ENCODE measurements at places on chromosomes 7 and 10.

GRCh38 chr7:155944901-155945300 is 132.6 kb upstream of the SHH start:
- DNase-seq: no peak

GRCh38 chr7:46493196-46493595 is 572.1 kb upstream of the IGFBP3 start:
- no peak for DNase-seq

- DNase-seq: peak; percentile 83
Measured at GRCh38 chr10:104120903-104121484, 977 bp upstream of the SFR1 start.

- no peak for DNase-seq
Measured at GRCh38 chr7:157694376-157694665, 357.5 kb downstream of the DNAJB6 start.

DNA sequence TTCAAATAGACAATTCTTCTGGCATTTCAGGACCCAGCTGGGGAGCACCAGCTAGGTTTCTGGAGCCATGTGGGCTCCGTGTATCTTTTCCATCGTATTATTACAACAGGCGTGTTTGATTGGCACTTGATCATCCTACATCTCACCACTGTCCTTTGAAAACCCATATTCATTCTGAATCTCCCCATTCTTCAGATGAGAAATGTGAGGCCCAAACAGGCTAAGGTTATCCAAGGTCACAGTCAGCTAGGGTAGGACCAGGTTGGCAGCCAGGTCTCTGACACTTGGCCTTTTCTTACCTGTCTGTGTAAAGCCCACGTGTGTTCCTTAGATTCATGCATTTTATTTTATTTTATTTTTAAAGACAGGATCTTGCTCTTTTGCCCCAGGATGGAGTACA is 102.4 kb upstream of the SH2B2 start:
- no peak for DNase-seq

DNA sequence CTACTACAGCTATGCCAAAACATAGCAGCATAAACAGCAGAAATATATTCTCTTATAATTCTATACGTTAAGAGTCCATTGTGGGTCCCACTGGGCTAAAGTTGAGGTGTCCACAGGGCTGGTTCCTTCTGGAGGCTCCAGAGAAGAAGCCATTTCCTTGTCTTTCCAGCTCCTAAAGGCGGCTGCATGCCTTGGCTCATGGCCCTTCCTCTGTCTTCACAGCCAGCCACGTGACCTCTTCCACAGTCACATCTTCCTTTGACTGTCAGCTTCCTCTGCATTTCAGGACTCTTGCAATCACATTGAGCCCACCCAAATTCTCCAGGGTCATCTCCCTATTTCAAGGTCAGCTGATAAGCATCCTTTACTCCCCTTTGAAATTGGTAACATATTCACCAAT is 17.2 kb downstream of the NACAD start:
- DNase-seq: no peak

- DNase-seq: no peak
Measured at GRCh38 chr7:39855325-39855674, 94.8 kb upstream of the CDK13 start.

DNA sequence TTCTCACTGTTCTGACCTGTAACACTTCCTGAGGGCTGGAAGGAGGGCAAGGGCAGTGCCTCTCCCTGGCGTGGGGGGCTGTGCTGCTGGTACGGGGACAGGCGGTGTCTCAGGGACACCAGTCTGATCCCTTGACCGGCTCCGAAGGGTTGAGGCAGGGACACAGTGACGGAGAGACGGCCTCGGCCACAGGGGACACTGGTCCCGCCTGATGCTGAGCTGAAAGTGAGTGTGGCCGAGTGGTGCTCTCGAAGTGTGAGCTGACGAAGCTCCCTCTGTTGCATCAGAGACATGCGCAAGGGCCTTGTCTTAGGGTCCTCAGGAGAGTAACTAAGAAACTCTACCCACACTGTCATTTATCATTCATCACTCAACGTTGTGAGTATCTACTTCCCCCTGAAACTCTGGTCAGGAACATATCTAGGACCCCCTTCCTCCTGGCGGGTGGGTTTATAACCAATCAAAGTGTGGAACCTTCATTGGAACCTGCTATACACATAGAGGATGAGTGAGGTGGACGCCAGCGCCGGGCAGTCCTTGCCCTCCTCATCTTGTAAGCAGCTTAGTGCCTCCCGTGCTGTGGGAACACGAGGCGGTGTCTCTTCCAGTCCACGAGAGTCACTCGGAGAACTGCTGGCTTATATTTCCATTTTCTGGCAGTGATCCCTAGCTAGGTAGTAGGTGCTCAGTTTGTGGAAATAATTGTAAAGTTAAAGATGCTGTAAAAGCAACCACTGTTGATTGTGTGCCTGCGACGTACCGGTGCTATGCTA is 283.1 kb downstream of the DNAJB6 start:
- DNase-seq: no peak

- DNase-seq: no peak
Measured at GRCh38 chr10:86650151-86650550, 4.2 kb upstream of the OPN4 start.

DNA sequence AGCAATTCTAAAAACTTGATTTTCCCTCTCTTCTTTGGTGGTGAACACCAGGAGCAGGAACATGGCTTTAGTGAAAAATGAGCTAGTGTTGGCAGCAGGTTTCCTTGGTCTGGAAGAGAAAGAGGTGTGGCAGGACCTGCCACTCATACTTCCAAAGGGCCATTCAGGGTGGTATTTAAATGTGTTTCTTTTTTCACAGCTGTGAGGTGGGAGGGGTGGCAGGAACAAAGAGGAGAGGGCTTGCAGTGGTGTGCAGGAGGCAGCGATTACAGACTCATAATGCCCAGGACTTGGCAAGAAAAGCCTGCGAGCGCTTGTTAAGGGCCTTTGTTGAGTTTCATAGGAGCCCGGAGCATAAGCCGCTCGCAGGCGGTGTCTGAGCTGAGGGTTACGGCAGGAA is 36.8 kb downstream of the WIPF3 start:
- DNase-seq: no peak

GRCh38 chr10:71727105-71727737 is 7.6 kb upstream of the C10orf105 start:
- no peak for DNase-seq

DNA sequence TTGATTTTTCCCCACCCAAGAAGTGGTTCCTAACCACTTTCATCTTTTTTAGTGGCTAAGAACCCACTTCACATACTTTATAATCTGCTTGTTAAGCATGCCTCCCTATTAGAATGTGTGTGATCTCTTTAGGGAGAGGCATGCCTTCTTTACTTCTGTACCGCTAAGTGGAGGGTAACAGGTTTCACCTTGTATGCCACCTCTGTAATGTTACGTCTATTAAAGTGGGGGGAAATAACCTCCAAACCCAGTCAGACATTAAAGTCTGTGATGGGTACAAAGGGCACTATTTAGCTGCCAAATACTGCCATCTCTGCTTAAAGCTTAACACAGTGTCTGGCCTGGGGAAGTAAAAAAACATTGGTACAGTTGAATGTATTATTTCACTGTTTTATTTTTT is 51.9 kb downstream of the EPC1 start:
- DNase-seq: no peak

GRCh38 chr7:47945261-47946015 is 2.8 kb downstream of the PKD1L1 start:
- no peak for DNase-seq

DNA sequence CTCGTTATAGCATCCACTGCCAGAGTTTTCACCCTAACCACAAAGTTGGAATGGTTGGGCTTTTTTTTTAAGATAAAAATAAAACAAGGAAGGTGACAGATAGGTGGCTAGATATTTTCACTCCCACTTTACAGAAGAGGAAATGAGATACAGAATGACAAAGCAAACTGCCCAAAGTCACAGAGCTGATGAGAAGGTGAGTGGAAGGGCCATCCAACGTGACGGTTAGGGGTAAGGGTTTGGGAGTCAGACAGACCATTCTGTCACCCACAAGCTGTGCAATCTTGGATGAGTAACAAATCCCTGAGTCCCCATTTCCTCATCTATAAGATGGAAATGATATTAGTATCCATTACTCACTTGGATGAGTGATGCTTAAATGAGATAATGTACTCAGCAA is 106.9 kb upstream of the PDLIM1 start:
- no peak for DNase-seq

DNA sequence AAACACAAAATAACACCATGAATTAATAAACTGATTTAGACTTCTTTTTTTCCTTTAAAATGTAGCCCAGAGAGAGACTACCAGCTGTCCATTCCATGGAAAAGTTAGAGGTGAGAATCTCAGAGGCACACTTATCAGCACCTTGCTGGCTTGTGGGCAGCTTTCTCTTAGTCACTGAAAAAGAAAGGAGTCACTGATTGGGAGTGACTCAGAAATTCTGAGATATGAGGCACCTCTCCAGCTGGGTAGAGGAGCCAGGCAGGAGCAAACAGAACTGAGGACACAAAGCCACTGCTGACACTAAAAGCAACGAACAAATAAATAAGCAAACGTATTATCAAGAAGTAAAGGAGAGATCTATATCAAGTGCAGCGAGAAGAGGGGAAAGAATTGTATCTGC is 310.6 kb downstream of the PARD3 start:
- DNase-seq: no peak

Measured in fibroblast of skin of left biceps (primary cell).